Amygdala (tissue), 56 donors: ENCODE measurements at places on chromosomes 2 and 18.

DNA sequence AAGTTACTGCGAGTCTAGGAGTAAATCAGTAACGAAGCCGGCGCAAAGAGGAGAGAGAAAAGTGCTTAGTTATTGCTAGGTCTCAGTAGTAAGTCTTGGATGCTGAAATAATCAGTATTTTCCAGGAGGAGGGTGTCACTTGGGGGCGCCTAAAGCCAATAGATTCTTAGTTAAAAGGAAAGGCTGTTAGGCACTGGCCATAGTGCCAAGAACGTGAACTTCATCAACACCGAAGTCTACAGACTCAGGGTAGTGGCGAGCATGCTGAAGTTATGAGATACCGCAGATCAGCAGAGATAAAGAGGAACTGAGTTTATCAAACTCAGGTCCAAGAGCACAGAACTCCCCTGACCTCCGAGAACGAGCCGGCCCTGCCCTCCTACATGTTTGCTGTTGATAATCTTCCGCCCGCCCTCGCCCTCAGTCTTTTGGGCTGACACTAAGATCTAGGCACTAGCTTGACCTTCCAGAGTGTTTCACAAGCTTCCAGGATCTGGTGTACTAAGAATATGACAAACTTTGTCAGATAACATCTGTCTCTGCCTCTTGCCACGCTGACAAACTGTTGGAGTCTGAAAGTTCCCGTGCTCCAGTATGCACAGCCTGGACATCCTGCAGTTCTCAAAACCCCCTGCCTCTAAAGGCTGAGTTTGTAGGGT is 49.2 kb downstream of the CYB5A start:
- no peak for DNase-seq

GRCh38 chr2:219663116-219663762 is 35.8 kb downstream of the SLC4A3 start:
- DNase-seq: no peak

GRCh38 chr2:35973132-35973736 is 382.3 kb upstream of the CRIM1 start:
- DNase-seq: no peak

DNA sequence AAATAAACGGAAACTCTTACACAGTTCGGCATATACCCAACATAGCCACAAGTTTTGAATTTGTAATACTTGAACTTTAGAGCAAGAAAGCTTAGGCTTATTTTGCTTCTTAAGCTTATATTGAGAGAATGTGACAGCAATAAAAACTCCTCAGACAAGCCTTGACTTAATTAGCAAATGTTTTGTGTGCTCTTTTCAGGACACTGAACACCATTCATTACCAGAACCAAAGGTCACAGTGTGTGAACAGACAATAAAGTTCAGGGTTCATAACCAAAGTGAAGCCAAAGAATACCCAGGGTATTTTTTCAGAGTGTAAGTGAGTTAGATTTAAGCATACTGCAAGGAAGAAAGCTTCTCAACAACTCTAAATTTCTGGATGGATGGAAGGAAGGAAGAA is 605.8 kb downstream of the METTL4 start:
- DNase-seq: no peak

GRCh38 chr2:200364620-200365019 is 58.1 kb downstream of the SPATS2L start:
- no peak for DNase-seq

DNA sequence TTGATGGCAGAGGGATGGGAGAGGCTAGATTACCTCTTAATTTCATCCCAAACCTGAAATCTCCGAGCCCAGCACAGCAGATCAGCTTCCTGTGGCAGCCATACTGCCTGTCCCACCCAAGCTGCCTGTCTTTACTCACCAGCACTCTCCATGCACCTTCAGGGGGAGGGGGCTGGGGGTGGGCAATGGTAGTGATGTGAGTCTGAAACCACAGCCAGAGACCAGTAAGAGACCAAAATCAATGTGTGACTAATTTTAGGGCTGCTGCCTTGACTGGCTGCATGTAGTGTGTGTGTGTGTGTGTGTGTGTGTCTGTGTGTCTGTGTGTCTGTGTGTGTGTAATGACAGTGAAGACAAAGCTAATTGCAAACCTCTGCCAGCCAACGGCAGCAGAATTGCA is 11.7 kb upstream of the TEX261 start:
- no peak for DNase-seq

GRCh38 chr2:41600460-41600859 is 447.4 kb upstream of the PKDCC start:
- DNase-seq: no peak

DNA sequence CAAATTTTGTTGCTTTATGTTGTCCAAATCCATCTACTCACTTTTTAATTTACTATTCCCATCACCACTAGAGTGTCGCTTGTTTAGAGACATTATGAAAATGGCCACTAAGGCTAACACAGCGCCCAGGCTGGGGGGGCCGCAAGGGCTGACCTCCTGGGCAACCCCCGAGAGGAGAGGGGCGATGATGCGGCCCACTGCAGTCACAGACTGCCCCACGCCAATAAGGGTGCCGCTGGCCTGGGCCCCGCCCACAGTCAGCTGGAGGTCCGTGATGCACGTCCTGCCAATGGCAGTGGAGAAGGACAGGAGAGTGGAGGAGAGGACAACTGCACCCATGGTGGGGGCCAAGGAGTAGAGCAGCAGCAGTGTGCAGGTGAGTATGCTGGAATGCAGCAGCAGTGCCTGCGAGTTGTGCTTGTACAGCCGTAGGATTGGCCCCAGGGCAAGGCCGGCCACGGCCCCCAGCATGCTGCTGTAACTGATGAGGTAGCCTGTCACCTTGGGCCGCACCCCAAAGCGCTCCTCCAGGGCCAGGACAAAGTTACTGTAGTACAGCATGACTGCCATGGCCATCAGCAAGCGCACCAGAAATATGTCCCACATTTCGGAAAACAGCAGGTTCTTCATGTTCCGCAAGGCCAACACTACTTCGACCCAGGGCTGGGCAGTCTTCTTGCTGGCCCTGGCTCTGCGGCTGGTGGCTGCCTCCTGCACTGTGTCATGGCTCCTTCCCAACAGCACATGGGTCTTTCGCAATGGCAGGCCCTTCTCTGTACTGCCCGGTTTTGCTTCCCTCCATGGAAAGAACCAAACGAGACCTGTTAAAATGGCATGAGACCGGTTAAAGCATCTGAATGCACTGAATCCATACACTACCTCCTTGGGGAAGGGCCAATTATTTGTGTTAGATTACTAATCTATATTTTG is 43.2 kb upstream of the TMEM182 start:
- no peak for DNase-seq

GRCh38 chr2:178142274-178143065 is 30.2 kb downstream of the RBM45 start:
- no peak for DNase-seq

DNA sequence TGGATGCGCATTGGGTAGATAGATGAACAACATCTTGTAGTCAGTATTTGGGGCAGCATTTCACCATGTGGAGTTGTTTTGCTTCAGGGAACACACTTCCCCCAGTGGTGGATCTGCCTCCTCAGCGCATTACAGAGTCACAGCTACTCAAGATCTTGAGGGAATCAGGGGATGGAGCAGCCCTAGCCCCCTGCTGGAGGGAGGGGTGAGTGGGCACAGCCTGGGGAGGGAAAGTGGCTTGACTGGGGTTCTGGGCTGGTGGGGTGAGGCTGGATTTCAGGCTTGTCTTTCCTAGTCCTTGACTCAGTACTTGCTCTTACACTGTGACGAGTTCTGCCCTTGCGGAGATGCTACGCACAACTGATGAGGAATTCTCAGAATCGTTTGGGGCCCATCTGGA is 271.0 kb upstream of the HS6ST1 start:
- no peak for DNase-seq

GRCh38 chr2:200665626-200666453 is 80.0 kb downstream of the AOX1 start:
- DNase-seq: no peak

DNA sequence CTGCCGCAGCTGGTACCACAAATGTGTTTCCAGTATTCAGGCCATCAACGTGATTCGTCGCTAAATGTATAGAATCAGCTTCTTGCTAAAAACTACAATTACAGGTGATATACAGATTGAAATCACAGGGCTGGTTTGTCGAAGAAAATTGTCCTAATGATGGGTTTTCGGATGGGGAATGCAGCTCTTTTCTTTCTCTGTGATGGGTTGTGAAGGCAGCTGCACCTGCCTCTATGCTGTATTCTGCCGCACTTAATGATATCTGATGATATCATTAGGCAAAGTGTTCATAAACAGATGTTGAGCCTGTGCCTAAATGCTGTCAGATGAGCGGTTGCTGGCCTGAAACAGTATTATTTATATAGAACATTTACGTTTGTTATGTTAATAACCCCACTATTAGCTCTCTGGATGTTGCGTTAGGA is 218.1 kb downstream of the ARHGAP15 start:
- DNase-seq: no peak

GRCh38 chr2:201246280-201246679 is 14.1 kb upstream of the CASP8 start:
- DNase-seq: no peak

DNA sequence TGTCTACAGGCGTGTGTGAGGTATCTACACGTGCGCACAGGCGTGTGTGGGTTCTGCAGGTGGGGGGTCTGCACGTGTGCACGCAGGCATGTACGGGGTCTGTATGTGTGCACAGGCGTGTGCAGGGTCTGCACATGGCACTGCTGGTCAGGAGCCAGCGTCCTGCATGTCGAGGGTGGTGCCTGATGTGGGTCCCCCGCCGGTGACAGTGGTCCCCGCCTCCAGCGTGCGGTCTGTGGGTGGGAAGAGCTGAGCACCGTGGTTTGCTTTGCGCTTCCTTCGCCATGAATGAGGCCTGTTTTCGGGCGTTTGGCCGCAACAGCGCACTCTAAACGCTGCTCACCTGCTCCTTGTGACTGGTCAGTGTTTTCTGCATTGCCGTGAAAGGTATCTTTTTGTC is 57.2 kb downstream of the CTDP1 start:
- DNase-seq: no peak

DNA sequence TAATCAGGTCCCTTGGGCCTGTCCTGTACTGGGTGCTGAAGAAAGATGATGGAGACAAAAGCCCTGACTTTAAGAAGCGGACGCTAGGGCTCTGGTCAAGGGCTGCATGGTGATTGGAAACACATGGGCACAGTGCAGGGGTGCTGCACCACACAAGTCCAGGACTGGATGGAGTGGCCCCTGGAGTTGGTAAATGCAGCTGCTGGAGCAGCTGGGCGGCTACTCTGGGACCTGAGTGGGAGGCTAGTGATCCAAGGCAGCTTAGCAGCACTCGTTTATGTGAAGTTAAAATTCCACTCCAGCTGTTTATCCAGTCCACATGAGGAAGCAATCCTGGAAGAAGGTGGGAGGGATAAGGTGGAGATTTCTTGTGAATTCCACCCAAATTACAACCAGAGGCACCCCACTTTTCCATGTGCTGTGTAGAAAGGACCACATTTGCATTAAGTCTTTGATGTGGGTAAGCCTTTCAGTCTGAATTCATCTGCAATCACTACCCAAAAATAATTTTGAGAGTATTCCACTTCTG is 24.9 kb downstream of the MERTK start:
- DNase-seq: no peak

DNA sequence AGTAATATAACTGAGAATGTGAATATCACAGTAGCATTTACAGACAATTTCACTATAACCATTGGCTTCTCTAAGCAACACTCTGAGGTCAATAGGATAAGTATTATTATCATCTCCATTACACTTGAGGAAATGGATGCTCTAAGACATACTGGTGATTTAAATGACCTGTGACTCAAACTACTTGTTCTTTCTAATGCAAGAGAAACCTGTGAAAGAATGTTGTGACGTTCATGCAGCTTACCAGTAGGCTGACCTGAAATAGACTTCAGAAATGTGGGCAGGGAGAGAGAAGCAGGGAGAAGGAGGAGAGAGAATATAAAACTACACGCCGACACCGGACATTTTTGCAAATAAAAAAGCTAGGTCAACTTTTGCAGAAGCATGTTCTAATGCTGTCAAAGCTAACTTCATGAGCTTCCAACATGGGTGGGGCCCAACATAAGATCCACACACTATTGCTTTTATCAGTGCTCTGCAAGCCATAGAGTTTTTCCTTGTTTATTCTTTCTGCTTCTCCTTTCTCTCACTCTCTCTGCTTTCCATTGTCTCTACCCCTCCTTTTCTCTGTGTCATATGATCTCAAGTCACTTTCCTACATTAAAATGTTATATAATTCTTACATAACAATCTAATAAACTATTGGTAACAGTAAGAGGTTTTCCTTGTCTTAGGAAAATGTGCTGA is 217.6 kb upstream of the FN1 start:
- DNase-seq: no peak

DNA sequence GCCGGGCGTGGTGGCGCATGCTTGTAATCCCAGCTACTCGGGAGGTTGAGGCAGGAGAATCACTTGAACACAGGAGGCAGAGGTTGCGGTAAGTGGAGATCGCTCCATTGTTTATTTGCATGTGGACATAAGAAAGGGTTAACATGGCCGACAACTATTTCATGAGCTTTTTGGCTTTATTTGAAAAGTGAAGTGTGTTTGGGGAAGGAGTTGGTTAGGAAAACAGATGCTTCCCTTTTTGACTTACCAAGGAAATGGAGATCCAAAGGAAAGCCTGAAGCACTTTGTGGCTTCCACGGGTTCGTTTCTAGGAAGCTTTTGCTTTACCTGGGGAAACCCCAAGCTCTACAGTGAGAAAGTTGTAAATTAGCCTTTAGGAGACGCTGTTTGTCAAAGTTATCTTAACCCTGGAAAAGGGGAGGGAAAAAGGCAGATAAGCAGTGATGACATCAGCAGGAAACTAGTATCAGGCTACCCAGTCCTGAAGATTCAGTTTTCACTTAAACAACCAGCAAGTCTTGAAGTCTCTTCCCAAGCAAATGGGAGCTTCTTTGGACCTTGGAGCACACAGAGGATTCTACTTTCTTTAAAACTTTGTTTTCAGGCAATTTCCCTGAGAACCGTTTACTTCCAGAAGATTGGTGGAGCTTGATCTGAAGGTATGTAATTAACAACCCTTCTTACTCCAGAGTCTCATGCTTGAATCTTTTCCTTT is at the start of gene CASP10:
CASP10 (plus strand) TSS at position 492 of the 715 bp plus-strand sequence. CDS start 2,637 bp downstream, outside the sequence.
- no peak for DNase-seq

DNA sequence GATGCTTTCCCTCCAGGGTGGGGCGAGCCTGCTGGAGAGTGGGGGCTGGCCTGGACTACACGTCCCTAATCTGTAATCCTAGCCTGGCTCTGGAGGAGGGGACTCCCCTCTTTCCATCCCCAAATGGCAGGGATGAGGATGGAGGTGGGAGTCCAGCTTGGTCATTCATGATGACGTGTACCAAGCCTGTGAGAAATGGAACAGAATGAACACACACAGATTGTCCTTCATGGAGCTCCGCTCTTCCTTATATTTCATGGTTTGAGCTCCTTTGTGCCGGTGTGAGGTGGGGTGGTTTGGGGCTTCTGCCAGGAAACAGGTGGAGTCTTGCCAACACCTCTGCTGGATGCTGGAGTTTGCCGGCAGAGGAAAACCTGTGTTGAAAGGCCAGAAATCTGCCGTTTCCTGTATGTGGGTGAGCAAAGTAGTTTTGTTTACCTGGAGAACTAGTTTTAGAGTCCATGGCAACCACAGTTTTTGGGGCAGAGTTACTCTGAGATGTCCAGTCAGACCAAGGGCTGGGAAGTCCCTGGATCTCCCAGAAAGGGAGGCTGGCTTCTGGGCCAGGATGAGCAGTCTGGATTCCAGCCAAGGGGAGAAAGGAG is 417.6 kb upstream of the MEX3C start:
- no peak for DNase-seq
